Naive thymus-derived CD4-positive, alpha-beta T cell (primary cell): ENCODE measurements at places on chromosomes 2 and 18. TPM values are rescaled to one million over a fixed set of nuclear protein-coding genes. Genes with fewer than 3 reads are reported as not detected.

The CFAP53 gene
- 0.64 TPM for total RNA-seq

DNA sequence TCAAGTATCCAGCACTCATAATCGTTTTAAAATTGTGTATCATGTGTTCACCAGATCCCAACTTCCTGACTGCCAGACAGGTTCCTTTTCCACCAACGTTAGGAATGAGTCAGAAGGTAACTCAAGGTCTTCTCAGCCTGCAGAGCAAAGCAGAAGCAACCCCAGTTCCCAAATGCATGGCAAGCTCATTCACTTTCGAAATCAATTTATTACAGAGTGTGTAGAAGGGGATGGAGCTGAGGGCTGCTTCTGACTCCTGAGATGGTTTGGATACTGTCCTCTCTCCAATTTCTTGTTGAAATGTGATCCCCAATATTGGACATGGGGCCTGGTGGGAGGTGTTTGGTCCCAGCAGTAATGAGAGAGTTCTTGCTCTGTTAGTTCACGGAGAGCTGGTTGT is 114.5 kb downstream of the PIEZO2 start:
- DNase-seq: no peak

GRCh38 chr18:31042084-31042405 is 497 bp downstream of the DSC3 start:
- no peak for DNase-seq

The SLC5A7 gene
- total RNA-seq: not detected

- DNase-seq: no peak
These were observed 86.5 kb upstream of the ACAA2 start for GRCh38 chr18:49899657-49900330.

DNA sequence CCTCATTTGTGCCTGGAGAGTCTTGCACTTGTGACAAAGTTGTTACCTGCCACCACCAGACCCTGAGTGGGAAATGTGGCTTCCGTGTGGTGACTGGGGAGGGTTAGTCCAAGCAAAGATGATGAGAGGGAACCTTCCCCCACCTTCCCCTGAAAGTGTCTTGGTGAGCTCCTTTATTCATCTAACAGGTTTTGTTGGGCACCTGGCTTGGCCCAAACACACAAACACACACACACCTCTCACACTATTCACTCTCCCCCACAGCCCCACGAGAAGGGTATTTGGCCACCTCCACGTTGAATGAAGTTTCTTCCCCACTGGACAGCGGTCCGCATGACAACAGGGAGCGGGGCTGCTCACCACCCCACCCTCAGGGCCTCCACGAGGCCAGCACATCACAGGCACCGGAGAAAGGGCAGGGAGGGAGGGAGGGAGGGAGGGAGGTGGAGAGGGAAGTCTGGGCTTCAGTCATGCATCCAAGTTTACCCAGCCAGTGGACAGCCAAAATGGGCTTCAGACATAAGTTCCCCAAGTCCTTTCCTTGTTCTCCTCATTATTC is 1.4 kb downstream of the CIB4 start:
- DNase-seq: no peak

The DUSP2 gene
- total RNA-seq: 234 TPM

The RAX gene
- not detected in 2 replicates for total RNA-seq

- DNase-seq: no peak
These were observed 33.4 kb downstream of the TTR start for GRCh38 chr18:31624892-31625640.

The SFT2D3 gene
- total RNA-seq: 7.8 TPM

DNA sequence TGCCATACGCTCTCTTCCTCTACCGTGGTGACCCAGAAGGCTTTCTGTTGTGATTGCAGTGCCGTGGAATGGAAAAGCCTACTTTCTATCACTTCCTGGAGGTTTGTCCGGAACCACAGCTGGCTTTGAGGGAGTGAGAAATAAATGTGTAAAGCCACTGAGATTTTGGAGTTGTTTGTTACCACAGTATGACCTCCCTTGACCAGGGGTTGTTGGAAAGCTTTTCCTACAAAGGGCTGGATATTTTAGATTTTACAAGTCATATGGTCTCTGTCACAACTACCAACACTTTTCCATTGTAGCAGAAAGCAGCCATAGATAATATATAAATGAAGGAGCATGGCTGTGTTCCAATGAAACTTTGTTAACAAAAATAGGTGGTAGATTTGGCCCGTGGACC is 70.3 kb downstream of the VAPA start:
- no peak for DNase-seq

The TBR1 gene
- total RNA-seq: not detected

The IL1A gene
- total RNA-seq: 2.8 and 4.3 TPM in 2 replicates

DNA sequence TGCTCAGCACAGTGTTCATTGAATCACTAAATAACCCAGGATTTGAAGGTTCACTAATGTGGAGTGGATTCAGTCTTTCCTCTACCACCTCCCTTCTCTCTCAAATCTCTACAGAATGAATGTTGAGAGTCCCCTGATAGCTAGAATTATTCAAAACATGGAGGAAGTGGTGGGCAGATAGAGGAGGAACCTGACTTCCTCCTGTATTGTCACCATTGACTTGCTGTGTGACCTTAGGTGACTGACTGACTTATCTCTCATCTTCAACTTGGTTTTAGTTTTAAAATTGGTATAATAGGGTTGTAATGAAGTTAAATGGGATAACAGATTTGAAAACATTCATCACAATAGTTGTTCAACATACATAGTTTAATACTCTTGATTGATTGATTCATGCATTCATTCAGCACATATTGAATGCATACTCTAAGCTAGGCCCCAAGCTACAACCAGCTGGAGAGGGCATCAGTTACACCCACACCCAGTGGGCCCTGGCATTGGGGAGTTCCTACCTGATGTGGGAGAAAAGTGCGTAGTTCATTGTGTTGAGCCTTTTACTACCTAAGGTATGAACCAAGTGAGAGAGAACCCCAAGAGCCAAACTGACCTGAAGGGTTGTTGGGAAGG is 96.0 kb downstream of the WDR7 start:
- DNase-seq: no peak

- no peak for DNase-seq
These were observed 64.5 kb downstream of the PID1 start for GRCh38 chr2:229206548-229206947.

DNA sequence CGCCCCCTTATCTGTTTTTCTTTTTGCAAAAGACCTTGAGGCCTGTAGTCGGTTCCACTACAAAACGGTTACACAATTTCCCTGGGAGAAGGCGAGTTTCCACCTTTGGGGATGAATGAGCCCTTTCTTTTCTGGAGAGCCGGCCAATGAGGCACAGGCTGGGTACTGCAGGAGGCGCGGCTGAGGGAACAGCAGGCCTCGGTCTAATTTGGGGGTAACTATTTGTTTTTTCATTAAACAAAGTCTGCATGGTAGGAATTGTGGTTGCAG is 129.2 kb downstream of the MYCN start:
- no peak for DNase-seq

DNA sequence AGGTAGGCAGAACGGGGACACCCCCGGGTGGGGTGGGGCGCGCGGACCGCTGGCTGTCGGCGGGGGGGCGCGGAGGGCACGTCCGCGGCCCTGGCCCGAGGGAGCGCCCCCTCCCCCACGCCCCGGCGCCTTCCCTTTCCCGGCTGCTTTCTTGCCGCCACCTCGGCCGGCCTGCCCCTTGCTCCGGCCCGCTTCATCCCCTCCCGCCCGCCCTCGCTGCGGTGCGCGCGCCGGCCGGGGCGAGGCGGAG is 443 bp downstream of the VAPA start:
- no peak for DNase-seq

DNA sequence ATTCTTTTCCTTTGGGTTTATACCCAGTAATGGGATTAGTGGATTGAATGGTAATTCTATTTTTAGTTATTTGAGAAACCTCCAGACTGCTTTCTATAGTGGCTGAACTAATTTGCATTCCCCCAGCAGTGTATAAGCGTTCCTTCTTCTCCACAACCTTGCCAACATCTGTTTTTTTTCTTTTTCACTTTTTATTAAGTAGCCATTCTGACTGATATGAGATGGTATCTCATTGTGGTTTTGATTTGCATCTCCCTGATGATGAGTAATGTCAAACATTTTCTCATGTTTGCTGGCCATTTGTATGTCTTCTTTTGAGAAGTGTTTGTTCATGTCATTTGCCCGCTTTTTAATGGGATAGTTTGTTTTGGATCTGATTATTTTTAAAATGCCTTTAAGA is 64.1 kb upstream of the MEIS1 start:
- DNase-seq: no peak

The GCFC2 gene
- total RNA-seq: 23.5 TPM

- DNase-seq: peak; percentile 46
These were observed 22.2 kb upstream of the TTN start for GRCh38 chr2:178829299-178829960.

The TTC32 gene
- 42.7 TPM for total RNA-seq

The NPPC gene
- 0.58 and 1.3 TPM in 2 replicates for total RNA-seq

DNA sequence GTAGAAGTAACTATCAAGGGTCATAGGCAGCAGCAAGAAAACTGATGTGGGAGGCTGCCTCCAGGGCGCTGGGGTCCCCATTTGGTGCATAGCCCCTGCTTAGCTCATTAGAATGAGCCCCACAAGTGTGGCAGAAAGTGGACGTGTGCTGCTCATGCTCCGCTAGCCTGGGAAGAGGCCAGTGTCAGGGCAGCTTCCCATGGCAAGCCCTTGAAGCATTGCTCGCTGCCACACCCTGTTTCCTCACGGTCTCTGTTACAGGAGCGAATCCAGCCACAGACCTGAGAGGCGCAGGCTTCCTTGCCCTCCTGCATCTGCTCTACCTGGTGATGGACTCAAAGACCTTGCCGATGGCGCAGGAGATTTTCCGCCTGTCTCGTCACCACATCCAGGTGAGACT is 22.5 kb downstream of the ELMOD3 start:
- DNase-seq: no peak

The PRSS56 gene
- not detected for total RNA-seq

DNA sequence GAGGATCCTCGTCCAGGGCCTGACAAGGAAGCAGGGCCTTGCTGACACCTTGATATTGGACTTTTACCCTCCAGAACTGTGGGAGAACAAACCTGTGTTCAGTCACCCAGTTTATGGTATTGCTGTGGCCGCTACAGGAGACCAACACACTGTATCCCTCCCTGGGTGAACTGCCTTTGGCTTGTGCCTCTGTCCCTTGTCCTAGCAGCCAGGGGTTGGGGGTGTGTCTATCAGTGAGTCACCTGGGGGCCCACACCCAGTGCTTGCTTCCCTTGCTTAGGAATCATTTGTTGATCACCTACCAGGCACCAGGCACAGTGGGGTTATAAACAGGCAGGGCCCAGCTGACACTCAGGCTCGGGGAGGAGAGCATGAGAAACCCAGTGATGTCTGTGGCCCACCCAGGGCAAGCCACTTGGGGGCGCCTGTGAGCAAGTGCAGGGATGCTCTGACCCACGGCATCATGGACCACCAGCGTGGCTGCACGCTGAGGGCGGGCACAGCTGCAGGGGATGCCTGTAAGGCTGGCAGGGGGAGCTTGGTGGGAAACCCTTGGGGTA is 17.1 kb downstream of the TMEM185B start:
- DNase-seq: no peak

DNA sequence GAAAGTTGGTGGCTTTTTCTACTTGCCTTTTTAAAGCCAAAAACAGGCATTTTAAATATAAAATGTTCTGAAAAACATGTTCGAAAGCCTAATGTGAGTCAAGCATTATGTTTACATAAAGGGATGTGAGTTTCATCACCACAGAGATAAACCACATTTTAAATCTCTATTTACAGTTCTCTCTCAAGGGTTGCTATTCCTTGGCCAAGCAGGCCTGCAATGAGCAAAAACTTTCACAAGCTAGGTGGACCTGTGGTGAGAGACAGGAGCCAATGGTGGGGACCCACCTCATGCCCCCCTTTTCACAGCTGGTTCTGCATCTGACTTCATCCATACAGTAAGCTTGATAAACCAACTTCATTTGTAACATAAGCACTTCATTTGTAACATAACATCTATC is 65.1 kb downstream of the CUL3 start:
- DNase-seq: no peak

The KLHL30 gene
- not detected for total RNA-seq

The C1GALT1C1L gene
- total RNA-seq: not detected

The C1D gene
- 13.2 TPM for total RNA-seq

GRCh38 chr2:207071820-207072219 is 93.9 kb downstream of the KLF7 start:
- DNase-seq: no peak

DNA sequence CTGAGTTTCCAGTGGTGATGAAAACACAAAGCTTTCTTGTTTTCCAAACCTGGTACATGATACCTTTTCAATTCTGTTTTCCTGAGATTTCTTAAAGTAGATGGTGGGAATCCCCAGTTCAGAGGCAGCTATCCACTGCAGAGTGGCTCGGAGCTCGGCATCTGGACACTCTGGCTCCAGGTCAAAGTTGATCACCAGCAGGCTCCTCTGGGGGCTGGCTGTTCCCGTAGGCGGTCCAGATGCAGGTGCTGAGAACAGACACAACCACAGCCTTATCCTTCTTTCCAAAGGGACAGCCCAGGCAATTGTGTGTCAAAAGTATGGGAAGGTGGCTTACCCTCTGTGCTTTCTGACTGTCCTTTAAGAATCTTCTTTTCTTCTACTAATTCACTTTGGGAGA is 119.5 kb downstream of the DAW1 start:
- no peak for DNase-seq

DNA sequence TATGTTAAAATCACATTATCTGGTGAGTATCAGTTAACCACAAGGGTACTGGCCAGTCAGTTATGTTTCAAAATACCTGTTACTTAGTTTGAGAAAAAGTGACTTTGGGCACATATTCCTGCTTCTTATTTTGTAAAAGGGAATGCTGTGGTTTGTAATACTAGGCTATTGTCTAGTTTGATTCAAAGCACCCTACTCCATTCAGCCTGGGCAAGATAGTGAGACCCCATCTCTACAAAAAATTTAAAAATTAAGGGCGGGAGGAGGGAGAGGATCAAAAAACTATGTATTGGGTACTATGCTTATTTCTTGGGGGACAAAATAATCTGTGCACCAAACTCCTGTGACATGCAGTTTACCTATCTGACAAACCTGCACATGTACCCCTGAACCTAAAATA is 18.9 kb downstream of the MBD5 start:
- no peak for DNase-seq

The HTR2B gene
- total RNA-seq: not detected

DNA sequence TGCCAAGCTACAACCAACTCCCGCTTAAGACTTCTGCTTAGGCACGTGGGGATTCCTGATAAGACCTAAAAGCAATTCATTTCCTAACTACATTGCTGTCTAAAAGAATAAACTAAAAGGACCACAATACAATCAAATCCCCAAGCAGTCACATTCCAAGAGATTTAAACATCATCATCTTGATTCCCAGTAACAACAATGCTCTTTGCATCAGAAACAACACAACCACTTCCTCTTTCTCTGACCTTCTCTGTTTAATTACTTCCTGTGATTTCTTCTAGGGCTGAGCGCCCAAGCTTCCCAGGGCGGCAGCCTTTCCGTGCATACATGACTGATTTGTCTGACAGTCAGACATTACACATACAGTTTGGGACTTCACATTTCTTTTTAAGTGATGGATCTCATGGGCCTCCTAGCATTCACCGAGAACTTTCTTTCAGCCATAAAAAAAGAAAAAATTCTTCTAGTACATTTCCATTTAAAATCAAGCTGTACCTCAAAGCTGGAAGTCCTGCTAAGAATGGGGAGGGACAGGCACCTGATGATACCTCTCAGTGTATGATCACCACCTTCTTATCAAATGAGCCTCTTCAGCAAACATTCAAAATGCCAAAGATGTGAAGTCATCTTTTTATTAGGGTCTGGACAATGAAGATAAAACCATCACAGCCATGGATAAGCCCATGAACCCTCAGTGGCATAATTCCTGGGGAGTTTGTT is 11.5 kb downstream of the SPRED2 start:
- DNase-seq: no peak

The BCL2 gene
- 150 TPM for total RNA-seq
